Activated CD4-positive, alpha-beta T cell treated with anti-CD3 and anti-CD28 coated beads for 24 hours (primary cell): ENCODE measurements at places on chromosomes 4 and X.

GRCh38 chr4:141957416-141957815 lies 321.0 kb downstream of the IL15 start:
- no peak for DNase-seq

- no peak for DNase-seq
These were observed 78.4 kb upstream of the RBPJ start for GRCh38 chr4:26242451-26242850.

DNA sequence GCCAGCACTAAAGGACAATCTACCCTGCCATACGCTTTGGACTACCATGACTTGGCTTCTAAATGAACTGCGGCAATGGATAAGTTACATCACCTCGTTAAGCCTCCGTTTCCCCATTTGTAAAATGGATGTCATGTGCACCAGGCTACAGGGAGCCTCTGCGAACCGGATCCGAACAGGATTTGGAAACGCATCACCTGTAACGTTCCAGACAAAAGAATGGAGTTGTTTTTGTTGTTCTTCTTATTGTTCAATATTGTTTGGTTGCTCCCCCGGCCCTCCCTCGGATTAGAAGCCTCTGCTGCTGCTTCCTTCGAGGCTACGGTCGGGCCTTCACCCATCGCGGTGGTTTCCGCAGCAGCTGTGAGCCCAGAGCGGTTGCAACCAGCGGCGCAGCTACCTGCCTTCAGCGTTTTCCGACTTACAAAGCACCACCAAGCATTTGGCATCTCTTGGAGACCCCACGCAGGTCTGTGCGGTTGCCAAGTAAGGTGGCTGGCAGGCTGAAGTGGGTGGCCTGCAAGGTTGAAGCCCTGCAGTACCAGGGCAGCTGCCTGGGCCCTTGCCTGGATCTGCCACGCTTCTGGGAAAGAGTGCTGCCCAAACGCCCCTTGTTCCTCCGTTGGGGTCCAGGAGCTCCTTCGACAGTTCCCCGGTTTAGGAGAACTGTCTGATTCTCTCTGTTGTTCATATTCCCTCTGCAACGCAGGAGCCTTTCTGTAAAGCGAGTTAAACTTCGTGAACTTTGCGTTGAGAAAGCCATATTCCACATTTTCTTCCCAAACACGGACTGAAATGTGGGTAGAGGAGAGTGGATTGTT lies 7.1 kb downstream of the NKX3-2 start:
- no peak for DNase-seq

DNA sequence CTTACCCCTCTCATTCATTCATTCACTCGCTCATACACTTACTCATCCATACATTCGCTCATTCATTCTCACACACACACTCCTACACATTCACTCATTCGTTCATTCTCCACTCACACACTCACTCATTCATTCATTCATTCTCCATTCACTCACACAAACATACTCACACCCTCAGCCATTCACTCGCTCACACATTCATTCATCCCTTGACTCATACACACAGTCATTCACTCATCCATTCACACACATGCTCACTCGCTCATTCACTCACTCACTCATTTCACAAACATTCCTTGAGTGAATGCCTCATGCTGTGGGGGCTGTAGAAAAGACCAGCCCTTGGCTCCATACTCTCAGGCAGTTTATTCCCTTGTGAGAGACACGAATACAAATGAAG lies 151.1 kb upstream of the MAMLD1 start:
- no peak for DNase-seq

DNA sequence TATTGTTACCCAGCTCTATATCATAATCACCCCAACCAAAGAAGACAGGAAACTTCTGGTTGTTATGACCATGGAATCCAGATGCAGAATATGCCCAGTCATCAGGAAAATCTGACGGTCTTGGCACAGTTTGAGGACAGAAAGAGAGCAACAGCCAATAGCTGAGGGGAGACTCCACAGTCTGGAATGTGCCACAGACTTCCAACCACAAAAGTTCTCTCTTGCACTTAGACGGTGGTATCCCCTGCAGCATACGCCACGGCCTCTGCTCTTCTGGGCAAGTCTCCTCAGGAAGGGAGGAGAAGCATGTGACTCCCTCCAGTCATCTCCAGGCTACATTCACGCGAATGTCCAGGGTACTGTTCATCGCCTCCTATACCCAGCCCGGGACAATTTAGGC lies 18.4 kb downstream of the ZNF827 start:
- no peak for DNase-seq

DNA sequence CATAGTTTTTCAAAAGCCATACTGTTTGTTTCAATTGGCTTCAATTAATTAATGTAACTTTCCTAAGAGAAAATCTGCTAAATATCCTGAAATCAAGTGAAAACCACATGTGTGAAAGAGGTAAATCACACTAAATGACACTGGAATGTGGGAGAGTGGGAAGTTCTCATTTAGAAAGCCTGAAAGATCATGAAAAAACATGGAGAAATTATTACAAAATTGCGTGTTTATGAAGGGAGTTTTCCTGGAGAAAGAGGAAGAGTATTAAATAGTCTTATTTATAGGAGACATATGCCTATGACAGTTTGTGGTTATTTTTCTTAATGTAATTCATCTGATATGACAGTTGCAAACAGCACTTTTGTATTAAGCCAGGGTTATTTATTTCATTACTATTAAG lies 183.7 kb downstream of the DKK2 start:
- DNase-seq = no peak

DNA sequence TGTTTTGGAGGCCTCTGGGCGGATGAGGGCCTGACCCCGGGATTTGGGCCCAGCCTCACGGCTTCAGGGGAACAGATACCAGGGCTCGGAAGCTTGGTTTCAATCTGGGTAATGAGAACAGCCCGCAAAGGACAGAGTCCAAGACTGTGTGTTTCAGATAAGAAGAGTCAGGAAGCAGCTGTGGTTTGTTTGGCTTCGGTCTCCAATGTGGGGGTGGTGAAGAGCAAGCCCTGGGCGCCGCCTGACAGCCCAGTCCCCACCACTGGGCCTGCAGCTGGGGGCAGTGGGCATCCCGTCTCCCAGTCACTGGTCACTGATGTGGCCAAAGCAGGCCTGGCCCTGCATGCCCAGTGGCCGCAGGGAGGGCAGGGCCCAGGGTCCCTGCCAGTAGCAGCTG lies 9.1 kb downstream of the WFS1 start:
- no peak for DNase-seq

DNA sequence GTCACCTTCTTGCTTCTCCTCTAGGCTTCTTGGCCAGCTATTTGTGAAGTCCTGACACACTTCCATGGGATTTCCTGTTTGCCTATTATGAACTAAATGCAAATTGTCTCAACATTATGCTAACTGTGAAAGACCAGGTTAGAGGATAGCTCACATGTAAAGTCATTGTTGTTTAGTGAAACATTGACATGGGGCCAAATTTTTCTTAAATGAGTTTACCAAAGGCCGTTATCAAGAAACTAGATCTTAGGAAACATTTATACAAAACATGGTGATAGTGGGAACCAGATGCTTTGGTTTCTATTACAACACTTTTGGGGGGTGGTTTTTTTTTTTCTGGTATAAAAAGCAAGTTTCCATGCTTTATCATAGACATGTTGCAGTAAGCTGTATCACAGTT lies 466.8 kb upstream of the FAM241A start:
- DNase-seq = no peak
